CD4-positive, alpha-beta memory T cell (primary cell): ENCODE measurements at places on chromosomes 4 and X. TPM values are rescaled to one million over a fixed set of nuclear protein-coding genes. Genes with fewer than 3 reads are reported as not detected.

The RCHY1 gene
- total RNA-seq = 36.6 TPM

The GLRA2 gene
- total RNA-seq = not detected

GRCh38 chr4:147479376-147479775 is 1.5 kb upstream of the EDNRA start:
- no peaks in the 10 kb centered on the region for H3K4me1 ChIP-seq
- H3K27me3 ChIP-seq = no peaks in the 10 kb centered on the region
- H3K36me3 ChIP-seq = no peaks in the 10 kb centered on the region
- H3K4me3 ChIP-seq = no peak overlapping the region
- H3K27ac ChIP-seq = no peak overlapping the region

DNA sequence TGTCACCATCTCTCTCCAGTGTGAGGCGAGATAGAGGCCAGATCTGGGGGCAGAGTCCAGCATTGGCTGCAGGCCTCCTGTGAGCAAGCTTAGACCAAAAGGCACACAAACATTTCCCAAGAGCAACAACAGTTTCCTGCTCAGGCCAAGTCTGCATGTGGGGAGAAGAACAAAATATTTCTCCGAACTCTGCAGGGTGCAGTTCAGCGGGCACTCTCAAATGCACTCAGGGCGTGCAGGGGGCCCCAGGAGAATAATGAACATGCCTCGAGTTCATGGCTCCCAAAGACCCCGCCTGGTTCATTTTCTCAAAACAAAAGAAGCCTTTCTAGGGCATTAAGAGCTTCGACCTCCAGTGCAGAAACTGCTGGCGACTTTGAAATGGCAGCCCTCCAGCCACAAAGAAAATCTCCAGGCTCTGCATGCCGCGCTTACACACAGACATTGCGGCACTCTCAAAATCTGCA is 57.8 kb upstream of the HELT start:
- H3K27me3 ChIP-seq = no peaks in the 10 kb centered on the region
- H3K4me3 ChIP-seq = no peak overlapping the region
- no peak overlapping the region for H3K27ac ChIP-seq
- no peak for DNase-seq

GRCh38 chr4:184292877-184293276 is 75.2 kb upstream of the ENPP6 start:
- no peak overlapping the region for H3K27ac ChIP-seq
- no peaks in the 10 kb centered on the region for H3K36me3 ChIP-seq
- H3K27me3 ChIP-seq = no peaks in the 10 kb centered on the region
- H3K4me1 ChIP-seq = peaks cover 14% of the 10 kb centered on the region
- no peak overlapping the region for H3K4me3 ChIP-seq
- no peak for DNase-seq

The ZIC3 gene
- total RNA-seq = not detected

The SLC4A4 gene
- total RNA-seq = 0.78 TPM

GRCh38 chr4:125313989-125314667 is 627 bp upstream of the FAT4 start:
- H3K27ac ChIP-seq = no peak overlapping the region
- peaks cover 17% of the 10 kb centered on the region for H3K4me1 ChIP-seq
- no peak overlapping the region for H3K4me3 ChIP-seq
- H3K36me3 ChIP-seq = no peaks in the 10 kb centered on the region
- peaks cover 4% of the 10 kb centered on the region for H3K27me3 ChIP-seq

The MAGED4B gene
- total RNA-seq = 15.5 TPM

- H3K36me3 ChIP-seq = no peaks in the 10 kb centered on the region
- H3K4me1 ChIP-seq = no peaks in the 10 kb centered on the region
- no peak overlapping the region for H3K27ac ChIP-seq
- no peak for DNase-seq
Observed at GRCh38 chrX:34218063-34218462, 85.9 kb upstream of the FAM47A start.

DNA sequence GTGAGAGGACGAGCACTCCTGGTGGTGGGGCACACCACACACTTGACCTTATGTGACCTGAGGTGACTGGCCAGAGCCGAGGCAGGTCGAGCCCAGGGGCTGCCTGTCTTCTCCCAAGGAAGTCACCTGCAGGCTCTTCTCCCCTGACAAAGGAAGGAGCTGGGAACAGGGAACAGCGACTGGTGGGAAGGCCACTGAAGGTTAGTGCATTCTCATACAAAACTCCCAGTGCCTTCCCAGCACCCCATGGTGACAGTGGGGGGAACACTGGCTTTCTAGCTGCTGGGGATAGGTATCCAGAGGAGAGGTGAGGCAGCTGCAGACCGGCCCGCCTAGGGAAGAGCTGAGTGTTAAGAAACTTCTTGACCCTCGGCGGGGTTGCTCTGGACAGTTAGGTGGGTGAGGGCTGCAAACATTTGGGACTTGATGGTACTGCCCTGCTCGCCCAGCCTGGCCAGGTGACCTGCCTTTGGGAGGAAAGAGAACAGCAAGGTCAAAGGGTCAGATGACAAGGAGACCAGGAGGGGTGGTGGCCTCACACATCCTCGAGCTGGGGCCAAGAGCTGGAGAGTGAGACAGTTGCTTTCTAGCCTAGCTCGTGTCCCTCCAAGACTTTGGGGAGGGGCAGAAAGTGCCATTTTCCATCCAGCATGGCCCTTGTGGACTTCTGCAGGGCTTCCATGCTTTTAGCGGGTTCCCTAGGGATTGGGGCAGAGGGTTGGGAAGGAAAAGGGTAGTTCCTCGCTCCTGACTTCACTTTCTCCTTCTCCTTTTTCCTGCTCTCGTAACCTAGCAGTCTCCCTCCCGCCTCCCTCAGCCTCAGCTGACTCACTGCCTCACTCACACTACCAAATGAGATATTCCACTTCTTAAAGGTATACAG is 2.7 kb downstream of the NALF2 start:
- no peak for DNase-seq
- H3K4me3 ChIP-seq = no peak overlapping the region
- H3K4me1 ChIP-seq = no peaks in the 10 kb centered on the region
- no peak overlapping the region for H3K27ac ChIP-seq

The SPANXN4 gene
- not detected for total RNA-seq

DNA sequence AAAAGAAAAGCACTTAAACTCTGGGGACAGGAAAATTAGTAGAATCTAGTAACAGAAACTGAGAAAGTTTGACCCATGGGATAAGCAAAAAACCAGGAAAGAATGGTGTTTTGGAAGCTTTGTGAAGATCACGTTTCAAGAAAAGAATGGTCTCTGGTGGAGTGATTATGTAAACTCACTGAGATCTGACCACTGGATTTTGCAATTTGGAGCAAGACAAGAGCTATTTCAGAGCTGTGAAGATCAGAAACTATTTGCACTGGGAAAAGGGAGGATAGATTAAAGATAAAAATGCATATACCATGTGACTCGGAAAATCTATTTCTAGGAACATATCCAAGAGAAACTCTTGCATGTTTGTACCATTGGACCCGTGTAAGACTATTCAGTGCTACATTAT is 4.3 kb downstream of the TMPRSS11D start:
- H3K4me3 ChIP-seq = no peak overlapping the region
- no peaks in the 10 kb centered on the region for H3K36me3 ChIP-seq
- H3K27me3 ChIP-seq = no peaks in the 10 kb centered on the region
- no peaks in the 10 kb centered on the region for H3K4me1 ChIP-seq
- DNase-seq = no peak

GRCh38 chr4:168759959-168760527 is 250.0 kb downstream of the CBR4 start:
- H3K4me1 ChIP-seq = no peaks in the 10 kb centered on the region
- H3K36me3 ChIP-seq = no peaks in the 10 kb centered on the region
- no peak for DNase-seq
- H3K27me3 ChIP-seq = no peaks in the 10 kb centered on the region

The NSDHL gene
- 7.1 TPM for total RNA-seq

- H3K4me3 ChIP-seq = no peak overlapping the region
- H3K27me3 ChIP-seq = peaks cover 3% of the 10 kb centered on the region
- DNase-seq = no peak
Observed at GRCh38 chrX:1124531-1124930, 87.9 kb downstream of the CRLF2 start.

The APLN gene
- total RNA-seq = not detected

GRCh38 chr4:168677063-168677462 is 180.2 kb downstream of the PALLD start:
- no peak for DNase-seq
- no peaks in the 10 kb centered on the region for H3K36me3 ChIP-seq
- no peak overlapping the region for H3K4me3 ChIP-seq

- no peak for DNase-seq
- no peak overlapping the region for H3K27ac ChIP-seq
- H3K4me3 ChIP-seq = no peak overlapping the region
- H3K27me3 ChIP-seq = no peaks in the 10 kb centered on the region
- no peaks in the 10 kb centered on the region for H3K36me3 ChIP-seq
Observed at GRCh38 chrX:129748305-129748704, 9.5 kb downstream of the XPNPEP2 start.

DNA sequence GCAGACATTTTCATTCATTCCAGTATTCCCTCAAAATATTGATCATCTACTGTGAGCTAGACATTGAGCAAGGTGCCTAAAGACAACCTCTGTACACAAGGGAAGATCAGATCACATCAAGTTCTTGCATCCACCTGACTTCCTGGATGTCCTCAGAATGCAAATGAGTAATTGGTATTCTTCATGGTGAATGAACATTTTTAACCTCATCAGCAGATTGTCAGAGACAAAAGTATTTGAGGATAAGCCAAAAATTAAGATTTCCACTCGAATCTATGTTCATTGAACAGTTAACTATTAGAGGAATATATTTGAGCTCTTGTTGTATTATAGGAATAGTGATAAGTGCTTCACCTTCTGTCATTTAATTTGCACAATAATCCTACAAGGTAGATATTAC is 1.3 kb downstream of the SMARCAD1 start:
- no peak for DNase-seq
- no peak overlapping the region for H3K4me3 ChIP-seq
- no peak overlapping the region for H3K27ac ChIP-seq
- H3K4me1 ChIP-seq = peaks cover 29% of the 10 kb centered on the region
- peaks cover 7% of the 10 kb centered on the region for H3K36me3 ChIP-seq

DNA sequence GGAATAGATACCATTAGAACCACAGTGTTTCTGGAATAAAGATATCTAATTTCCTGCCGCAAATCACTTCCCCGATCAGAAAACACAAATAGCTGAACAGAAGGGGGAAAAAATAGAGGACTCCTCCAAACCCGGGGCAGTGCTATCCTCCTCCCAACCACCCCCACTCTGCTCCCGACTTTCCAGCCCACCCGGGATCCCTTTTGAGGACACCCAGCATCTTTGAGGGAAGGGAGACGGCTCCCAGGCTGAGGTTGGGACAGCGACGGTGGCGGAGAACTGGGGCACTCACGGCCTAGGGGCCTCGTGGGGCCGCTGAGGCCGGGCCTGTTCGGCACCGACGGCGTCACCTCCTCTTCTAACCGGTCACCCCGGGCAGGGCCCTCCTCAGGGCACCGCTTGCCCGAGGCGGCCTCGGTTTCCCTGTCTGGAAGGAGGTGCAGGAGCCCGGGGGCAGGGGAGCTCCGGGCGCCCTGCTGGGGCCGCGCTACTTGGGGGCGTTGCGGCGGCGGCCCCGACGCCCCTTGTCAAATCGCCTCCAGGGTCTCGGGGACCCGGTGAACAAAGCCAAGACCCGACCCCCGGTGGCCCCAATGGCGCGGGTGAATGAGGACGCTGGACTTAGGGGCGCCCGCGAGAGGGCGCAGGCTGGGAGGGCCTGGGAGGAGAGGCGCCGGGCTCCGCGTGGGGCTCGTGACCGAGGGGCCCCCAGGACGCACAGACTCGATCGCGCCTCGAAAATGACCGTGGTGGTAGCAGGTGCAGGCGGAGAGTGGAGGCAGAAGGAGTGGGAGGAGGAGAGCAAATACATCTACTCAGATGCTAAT is 6.9 kb upstream of the ARX start:
- no peak overlapping the region for H3K27ac ChIP-seq
- no peaks in the 10 kb centered on the region for H3K36me3 ChIP-seq
- H3K27me3 ChIP-seq = peaks cover 29% of the 10 kb centered on the region
- H3K4me3 ChIP-seq = no peak overlapping the region

DNA sequence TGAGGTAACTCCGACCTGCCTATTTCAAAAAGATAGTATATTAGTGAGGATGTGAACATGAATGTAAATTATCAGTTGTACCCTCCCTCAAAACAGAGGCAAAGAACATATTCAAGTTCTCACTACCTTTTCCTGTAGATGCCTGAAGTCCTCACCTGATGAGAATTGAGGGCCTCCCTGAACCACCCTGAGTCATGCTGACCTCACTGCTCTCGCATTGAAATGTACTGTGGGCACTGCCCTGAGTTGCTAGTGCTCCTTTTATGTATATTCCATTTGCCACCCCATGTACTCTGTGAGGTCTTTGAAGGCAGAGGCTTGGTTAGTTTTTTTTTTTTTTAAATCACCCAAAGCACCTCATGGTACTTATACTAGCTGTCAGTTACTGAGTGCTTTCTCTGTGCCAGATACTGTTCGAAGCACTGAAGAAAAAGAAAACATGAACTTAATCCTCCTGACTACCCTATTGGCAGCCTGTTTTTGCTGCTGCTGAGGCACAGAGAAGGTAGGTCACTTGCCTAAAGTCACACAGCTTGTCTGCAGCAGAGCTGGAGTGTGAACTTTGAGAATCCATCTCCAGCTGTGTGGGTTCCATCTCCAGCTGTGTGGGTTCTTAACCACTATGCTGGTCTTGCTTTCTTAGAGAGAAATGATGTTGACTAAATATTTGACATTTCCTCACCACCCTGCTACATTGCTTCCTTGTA is 253.1 kb upstream of the GPC4 start:
- no peak overlapping the region for H3K27ac ChIP-seq
- H3K4me3 ChIP-seq = no peak overlapping the region
- no peaks in the 10 kb centered on the region for H3K4me1 ChIP-seq
- DNase-seq = no peak
- H3K36me3 ChIP-seq = no peaks in the 10 kb centered on the region

DNA sequence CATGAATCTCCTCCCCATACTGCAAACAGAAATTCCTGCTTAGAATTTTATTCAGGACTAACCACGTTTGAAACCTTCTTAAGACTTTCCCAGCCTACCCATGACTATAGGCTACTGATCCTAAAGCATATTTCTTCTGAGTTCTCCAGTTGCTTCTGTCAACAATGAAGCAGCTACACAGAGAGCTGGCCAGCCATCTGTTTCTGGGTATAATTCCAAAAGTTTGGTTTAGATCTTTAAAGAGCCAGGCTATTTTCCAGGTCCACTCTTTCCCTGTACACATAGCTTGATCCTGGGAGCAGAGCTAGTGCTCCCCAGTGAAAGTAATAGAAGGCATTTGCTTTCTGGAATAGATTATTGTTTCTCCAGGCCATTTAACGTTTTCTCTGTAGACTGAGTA is 4.0 kb upstream of the ITM2A start:
- no peaks in the 10 kb centered on the region for H3K36me3 ChIP-seq
- H3K27me3 ChIP-seq = no peaks in the 10 kb centered on the region
- DNase-seq = no peak
- no peak overlapping the region for H3K27ac ChIP-seq
- H3K4me3 ChIP-seq = no peak overlapping the region

- H3K4me1 ChIP-seq = no peaks in the 10 kb centered on the region
- no peaks in the 10 kb centered on the region for H3K36me3 ChIP-seq
- H3K27me3 ChIP-seq = no peaks in the 10 kb centered on the region
- H3K27ac ChIP-seq = no peak overlapping the region
- no peak for DNase-seq
Observed at GRCh38 chrX:3443184-3443583, 96.7 kb upstream of the MXRA5 start.

GRCh38 chr4:97759785-97760184 is 383.5 kb downstream of the STPG2 start:
- DNase-seq = no peak
- H3K27me3 ChIP-seq = no peaks in the 10 kb centered on the region
- no peak overlapping the region for H3K4me3 ChIP-seq
- H3K27ac ChIP-seq = no peak overlapping the region
- no peaks in the 10 kb centered on the region for H3K36me3 ChIP-seq
